ENCODE measurements at places on chromosomes 7 and 10. TPM values are rescaled to one million over a fixed set of nuclear protein-coding genes. Genes with fewer than 3 reads are reported as not detected.

PPP1R9A gene
- polyA plus RNA-seq = 31.9 TPM

LFNG gene
- 30.7 TPM for polyA plus RNA-seq

CRCP gene
- 25.2 TPM for polyA plus RNA-seq

ANKRD30A gene
- not detected for polyA plus RNA-seq

MMP21 gene
- polyA plus RNA-seq = 0.17 TPM

GSDME gene
- polyA plus RNA-seq = 14.2 TPM

CHAT gene
- not detected for polyA plus RNA-seq

C10orf62 gene
- 0.28 TPM for polyA plus RNA-seq

APBB1IP gene
- 1.8 TPM for polyA plus RNA-seq

DNA sequence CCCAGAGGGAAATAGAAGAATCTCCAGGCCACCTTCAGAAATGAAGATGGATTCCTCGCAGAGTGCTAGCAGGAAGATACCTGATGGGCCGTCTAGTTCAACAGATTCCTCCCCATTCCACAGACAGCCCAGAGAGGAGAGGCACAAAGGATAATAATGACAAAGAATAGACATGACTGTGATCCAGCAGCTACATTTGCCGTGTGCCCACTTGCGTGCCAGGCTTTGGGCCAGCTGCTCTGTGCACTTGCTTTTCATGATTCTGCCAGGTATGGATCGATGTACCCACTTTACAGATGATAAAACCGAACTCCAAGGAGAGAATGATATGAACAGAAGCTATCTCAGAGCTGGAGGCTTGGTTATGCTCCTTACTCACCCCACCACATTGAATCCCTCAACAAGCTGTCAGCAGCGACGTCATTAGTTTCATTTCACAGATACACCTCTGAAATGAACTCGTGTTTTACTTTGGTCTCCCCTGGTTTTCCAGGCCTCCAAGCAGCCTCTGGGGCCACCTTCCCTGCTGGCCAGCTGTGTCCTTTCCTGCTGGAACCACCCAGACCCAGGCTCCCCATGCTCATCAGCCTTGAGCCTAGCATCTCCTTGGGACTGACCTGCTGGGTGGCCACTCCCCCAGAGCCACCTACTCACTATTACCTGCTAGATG is 11.9 kb upstream of the WDFY4 start:
- no peak for DNase-seq

DNA sequence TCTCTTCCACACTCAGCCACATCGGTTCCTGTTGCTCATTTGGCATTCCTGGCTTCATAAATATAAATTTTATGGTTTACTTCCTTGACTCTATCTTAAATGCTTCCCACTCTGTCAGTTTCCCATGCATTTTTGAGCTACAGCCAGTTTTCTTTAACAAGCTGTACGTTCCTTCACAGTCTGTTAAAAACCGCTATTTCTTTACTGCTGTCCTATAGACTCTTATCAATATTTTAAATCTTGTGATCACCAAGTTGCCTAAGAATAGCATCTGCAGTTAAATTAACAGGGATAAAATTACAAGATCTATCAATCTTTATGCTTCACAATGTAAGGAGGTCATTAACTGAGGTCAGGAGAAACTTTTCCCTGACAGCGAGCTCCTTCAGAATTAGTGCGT is 103.1 kb upstream of the RHOBTB1 start:
- peak; percentile 41 for DNase-seq

- no peak for DNase-seq
These were observed 212.7 kb downstream of the TAX1BP1 start for GRCh38 chr7:27952456-27953285.

DNA sequence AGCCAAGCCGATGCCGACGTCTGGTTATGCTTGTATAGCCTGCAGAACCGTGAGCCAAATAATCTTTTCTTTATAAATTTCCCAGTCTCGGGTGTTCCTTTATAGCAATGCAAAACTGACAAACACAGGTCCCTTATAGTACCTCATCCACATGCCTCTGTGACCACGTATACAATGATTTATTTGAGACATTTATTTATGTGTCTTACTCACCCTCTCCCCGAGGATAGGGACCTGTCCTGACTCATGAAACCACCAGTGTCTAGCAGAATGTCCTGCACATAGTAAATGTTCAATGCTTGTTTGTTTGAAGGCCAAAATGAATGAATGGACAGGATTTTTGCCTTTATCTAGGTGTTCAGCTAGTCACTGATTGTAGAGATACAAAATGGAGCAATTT is 147.9 kb upstream of the FZD8 start:
- no peak for DNase-seq

DNA sequence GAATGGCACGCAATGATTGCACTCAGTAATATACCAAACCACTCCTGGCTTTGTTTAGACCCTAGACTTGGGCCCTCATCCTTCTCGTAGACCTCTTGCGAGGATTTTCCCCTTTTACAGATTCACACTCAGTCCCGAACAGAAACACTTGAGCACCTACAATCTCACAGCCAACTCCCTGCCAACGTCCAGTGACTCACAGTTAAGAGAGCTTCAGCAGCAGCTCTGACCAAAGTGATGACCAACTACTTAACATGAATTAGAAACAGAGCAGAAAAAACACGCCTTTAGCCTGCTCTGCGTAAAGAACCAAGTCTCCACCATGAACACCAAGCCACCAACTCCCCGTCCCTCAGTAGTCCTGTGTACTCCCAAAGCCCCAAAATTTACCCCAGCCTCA is 2.2 kb downstream of the DNAJC30 start:
- DNase-seq = no peak

- DNase-seq = no peak
These were observed 109.9 kb downstream of the ATXN7L1 start for GRCh38 chr7:105766421-105767073.

- no peak for DNase-seq
These were observed 31.5 kb downstream of the BTAF1 start for GRCh38 chr10:91955114-91955513.

- DNase-seq = no peak
These were observed 109.8 kb upstream of the AGR3 start for GRCh38 chr7:16991551-16991950.

GRCh38 chr10:114103284-114103683 is 59.6 kb downstream of the ADRB1 start:
- DNase-seq = peak; percentile 27

DNA sequence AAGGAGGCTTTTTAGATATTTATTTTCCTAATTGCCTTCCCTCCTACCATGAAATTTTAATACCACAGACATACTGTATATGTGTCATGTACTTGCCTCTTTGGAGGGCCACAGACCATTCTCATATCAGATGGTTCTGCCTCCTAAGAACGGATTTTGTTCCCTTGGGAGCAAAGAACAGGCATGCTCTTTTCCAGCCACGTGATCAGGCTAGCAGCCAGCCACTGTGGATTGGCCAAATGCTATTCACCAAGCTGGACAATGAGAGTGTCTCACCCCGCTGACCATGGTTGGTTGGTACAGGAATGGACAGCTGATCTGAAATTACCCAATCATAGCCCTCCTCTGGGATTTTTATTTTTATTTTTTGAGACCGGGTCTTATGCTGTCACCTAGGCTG is 21.5 kb upstream of the CRHR2 start:
- no peak for DNase-seq

DNA sequence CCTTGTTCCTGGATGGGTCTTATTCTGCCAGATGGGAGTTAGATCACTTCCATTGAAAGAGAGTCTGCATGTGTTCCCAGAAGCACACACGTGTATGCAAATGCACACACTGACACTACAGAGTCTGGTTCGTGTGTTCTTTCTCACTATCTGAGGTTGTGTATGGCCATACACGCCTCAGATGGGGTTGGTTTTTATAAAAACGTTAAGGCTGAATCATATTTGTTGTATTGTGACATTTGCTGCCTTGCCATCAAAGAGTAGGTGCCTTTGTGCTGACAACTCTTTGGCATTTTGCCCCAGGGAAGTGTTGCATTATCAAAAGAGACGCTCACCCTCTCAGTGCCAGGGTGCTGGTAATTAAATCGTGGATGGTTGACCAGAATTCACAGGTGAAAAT is 37.7 kb upstream of the HDAC9 start:
- DNase-seq = no peak

DNA sequence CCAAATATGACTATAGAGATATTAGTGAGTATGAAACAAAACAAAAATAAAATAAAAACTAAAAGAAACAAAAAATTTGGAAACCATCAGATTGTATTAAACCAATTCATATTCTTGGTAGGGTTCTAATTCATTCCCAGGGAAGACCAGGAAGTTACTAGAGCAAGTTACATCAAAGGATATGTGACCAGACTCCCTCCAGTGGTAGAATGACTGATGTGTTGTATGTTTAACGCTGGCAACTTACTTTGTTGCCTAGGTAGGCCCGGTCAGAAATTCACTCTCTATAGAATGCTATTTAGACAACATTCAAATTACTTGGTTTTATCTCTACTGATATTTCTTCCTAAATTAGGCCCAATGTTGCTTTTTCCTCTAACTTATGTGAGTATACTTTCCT is 5.2 kb downstream of the PHYHIPL start:
- DNase-seq = no peak

DNA sequence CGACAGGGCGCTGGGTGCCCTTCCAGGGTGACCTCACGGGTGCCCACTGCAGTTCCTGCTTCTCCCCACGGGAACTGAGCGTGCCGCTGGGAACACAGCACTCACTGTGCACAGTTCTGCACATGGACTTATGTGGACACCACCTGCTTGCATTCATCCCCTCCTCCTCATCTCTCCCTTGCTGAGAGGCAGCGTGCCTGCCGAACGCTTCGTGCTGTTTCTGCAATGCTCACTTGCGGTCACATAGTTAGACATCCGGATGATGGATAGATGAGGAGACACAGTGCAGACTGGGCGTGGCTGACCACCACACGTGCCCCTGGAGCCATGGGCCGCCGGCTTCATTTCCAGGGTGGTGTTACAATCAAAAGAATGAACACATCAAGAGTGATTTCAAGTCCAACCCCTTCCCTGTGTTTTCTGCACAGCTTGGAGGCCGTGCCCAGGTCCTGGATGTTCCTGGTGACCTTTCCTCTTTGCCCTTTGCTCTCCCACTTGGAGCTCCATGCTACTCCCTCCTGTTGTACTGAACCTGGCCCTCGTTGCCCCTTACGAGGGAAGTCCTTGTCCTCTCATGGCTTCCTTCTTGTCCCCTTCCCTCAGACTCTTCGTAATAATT is 119.4 kb downstream of the VIPR2 start:
- no peak for DNase-seq

- no peak for DNase-seq
These were observed 104.5 kb downstream of the CHN2 start for GRCh38 chr7:29299086-29299485.

DNA sequence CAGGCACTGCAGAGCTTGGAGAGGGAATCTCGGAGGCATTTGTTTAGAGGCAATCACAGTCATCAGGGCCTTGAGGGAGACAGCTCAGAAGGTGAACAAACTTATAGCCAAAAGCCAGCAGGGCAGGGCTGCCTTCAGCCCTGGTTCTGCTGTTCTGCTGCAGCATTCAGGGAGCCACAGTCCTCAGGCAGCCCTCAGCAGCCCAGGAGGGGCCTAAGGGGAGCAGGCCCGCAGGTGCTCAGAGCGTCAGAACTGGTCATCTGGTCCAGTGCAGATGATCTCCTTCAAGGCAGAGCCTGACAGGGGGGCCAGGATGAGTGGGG is 84.7 kb downstream of the ARHGAP22 start:
- no peak for DNase-seq

- no peak for DNase-seq
These were observed 31.5 kb downstream of the MACROH2A2 start for GRCh38 chr10:70084189-70084588.

DNA sequence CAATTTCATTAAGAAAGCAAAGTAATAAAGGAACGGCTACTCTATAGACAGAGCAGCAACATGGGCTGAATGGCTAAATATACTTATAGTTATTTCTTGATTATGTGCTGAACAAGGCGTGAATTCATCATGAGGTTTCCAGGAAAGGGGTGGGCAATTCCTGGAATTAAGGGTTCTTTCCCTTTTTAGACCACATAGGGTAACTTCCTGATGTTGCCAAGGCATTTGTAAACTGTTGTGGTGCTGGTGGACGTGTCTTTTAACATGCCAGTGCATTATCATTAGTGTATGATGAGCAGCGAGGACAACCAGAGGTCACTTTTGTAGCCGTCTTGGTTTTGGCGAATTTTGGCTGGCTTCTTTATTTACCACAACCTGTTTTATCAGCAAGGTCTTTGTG is 28.5 kb upstream of the ZMYND11 start:
- DNase-seq = no peak

DNA sequence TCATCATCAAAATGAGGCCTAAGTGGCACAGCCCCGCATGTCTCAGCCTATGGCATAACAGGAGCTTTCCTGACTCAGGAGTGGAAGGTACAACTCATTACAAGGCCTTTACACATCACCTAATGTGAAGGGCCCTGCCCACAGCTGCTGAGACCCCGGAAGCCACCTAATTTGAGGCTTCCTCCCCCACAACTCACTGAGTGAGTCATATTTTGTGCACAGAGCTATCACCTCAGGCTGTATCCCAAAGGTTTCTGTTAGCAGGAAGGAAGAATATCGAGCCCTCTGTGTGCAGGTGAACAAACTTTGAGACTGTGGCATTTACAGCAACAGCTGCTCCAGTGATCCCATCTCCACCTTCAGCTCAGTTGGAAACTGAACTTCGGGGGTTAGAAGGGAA is 20.6 kb downstream of the HTR5A start:
- DNase-seq = no peak

GRCh38 chr10:108187408-108188012 is 1023.0 kb upstream of the SORCS1 start:
- no peak for DNase-seq

- no peak for DNase-seq
These were observed 11.3 kb upstream of the ATXN7L1 start for GRCh38 chr7:105887569-105888189.

- no peak for DNase-seq
These were observed 75.3 kb downstream of the KIF20B start for GRCh38 chr10:89776665-89777064.

DNA sequence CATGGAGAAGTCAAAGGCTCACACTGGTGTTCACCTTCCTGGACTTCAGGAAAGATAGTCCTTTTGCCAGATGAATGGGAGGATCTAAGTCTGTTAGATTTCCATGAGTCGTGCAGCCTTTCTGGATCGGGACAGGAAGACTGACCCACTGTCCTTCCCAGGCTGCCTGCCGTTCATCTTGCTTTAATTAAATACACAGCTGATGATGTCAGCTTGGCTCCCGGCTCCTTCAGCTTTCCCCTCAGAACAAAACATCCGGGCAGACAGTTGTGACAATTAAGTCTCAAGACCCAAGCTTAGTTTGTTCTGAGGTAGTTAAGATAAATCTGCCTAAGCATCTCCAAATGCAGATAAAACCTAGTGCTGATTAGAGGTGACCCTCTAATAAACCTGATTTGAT is 58.6 kb downstream of the AUTS2 start:
- DNase-seq = no peak

- no peak for DNase-seq
These were observed 8.9 kb upstream of the GRK5 start for GRCh38 chr10:119198438-119198837.

All from right renal cortex interstitium (tissue), 3 donors.